ENCODE measurements at places on chromosomes 2 and 18.

DNA sequence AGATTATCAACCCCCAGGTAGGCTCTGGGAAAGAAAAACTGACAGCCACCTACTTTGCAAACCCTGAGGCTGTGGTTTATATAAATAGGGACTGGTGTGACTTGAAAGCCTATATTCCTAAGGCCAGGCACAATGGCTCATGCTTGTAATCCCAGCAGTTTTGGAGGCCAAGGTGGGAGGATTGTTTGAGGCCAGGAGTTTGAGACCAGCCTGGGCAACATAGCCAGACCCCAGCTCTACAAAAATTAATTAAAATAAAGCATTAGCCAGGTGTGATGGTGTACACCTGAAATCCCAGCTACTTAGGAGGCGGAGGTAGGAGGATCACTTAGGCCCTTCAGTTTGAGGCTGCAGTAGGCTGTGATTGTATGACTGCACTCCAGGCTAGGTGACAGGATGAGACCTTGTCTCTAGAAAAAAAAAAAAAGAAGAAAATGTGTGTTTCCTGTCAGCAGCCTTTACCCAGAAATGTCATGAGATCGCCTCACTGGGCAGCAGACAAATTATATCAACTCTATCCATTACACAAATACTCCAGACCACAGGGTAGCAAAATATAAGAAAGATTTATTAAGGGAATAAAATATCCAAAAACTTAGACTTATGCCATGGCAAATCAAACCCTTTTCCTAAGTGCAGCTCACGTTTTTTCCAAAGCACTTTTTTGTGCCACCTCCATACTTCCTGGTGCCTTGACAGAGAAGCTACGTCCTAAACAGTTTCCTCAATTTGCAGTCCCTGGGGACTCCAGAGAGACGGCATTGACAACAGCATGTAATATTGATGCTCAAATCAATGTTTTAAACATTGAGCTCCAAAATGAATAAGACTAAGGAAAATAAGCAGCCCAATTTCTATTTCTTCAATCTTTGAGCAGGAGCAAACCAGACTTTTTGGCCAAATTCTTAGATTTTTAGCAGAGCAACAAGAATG lies 190.8 kb upstream of the NDUFV2 start:
- no peak for DNase-seq

- no peak for DNase-seq
Observed at GRCh38 chr18:35026407-35027061, 14.7 kb upstream of the MAPRE2 start.

GRCh38 chr2:109694190-109694589 lies 80.0 kb downstream of the SOWAHC start:
- no peak for DNase-seq

- DNase-seq: peak; percentile 32
Observed at GRCh38 chr2:207933396-207934065, 91.8 kb downstream of the PLEKHM3 start.

DNA sequence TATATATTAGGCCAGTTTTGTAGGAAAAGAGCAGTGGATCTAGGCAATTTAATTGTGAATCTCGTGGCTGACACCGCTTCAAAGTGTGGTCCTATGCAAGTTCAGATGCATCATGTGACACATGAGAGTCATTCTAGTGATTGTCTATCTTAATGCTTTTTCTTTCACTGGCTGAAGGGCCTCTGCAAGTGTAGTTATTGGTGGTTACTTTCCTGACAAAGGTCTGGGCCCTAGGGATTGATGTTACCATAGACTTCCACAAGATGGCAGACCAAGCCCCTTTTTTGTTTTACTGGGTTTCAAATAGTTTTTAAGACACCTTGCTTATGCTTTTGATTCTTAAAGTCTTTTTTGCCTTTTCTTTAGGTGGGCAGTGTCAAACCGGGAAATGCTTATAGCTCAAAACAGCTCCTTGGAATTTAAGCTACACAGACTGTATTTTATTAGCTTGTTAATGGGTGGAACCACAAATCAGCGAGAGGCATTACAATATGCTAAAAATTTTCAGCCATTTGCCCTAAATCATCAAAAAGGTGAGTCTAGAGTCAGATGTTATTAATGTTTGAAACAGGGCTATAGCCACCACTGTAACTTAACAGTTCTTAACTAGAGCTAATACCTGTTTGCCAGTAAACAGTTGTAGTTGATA lies 25.9 kb downstream of the CD8A start:
- no peak for DNase-seq

DNA sequence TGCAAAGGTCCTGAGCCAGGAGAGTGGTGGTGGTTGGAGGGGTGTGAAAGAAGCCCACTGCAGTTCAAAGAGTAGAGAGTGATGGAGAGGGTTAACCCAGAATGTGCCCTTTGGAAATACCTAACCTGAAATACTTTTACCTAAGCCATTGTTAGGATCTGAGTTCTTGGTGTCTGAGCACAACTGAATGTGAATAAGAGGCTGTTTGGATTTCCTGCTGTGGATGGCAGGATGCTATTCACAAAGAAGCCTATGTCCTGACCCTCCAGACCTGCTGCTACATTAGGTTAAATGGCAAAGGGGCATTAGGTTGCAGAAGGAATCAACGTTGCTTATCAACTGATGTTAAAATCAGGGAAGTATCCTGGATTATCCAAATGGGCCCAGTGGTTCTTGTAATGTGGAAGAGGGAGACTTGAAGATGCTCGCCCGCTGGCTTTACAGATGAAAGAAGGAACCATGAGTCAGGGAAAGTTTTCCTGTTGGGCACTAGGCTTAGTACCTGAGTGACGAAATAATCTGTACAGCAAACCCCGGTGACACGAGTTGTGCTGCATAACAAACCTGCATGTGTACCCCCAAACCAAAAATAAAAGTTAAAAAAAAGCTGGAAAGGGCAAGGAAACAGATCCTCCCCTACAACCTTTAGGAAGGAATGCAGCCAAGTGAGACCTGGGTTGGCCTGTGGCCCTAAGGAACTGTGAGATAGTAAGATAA lies 27.2 kb downstream of the ITGA6 start:
- DNase-seq: no peak

GRCh38 chr2:18896125-18896764 lies 306.9 kb upstream of the NT5C1B start:
- no peak for DNase-seq

GRCh38 chr2:224870341-224870740 lies 154.2 kb upstream of the CCDC195 start:
- no peak for DNase-seq

- DNase-seq: no peak
Observed at GRCh38 chr2:189555232-189555631, 25.4 kb downstream of the SLC40A1 start.

GRCh38 chr2:154832711-154833110 lies 134.2 kb downstream of the KCNJ3 start:
- no peak for DNase-seq

DNA sequence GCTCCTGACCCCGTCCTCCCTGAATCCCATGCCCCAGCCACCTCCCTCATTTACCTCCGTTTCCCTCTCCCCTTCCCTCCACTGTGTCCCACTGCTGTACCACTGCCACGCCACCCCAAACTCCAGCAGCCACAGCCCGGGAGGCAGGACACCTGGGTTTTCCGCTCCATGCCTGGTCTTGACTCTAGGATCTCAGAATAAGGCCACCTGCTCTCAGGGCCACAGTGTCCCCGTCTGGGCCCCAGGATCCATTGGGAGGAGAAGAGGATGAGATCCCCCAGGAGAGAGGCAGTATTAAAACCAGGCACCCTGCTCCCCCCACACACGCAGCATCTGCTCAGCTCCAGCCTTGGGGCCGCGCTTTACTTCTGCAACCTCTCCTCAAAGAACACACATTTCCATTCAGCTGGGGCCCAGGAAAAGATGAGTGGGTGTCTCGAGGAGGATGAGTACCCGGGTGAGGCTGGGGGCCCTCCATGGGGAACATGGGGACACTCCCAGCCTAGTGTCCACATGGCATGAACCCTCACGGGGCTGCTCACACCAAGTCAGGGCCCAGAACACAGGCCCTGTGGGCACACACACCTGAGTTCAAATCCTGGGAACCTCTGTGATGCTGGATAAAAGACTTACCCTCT lies 32.8 kb upstream of the TNS1 start:
- DNase-seq: no peak

GRCh38 chr2:62469548-62469947 lies 36.4 kb downstream of the TMEM17 start:
- DNase-seq: no peak

- DNase-seq: no peak
Observed at GRCh38 chr2:138767101-138767500, 13.1 kb downstream of the NXPH2 start.

DNA sequence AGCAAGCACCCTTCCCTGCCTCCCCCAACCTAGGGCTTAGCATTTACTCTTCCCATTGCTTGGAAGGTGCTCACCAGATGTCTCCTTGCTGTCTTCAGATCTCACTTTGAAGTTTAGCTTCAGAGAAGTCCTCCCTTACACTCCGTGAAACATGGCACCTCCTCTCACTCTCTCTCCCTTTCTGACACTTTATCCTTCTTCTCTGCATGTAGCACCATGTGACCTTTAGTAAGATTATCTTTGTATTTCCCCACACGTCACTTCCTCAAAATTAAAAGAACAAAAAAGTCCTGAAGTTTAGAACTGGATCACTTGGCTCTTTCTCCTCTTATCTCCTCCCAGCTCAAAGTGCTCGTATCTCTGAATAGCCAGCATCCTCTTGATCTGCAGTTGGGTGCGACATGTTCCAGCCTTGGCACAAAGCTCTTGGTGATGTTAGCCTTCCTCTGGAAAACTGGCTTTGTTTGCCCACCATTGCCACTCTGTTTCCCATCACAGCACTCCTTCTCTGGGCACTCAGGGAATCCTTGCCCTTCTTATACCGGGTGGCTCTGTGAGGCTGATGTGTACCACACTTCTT lies 40.6 kb upstream of the EPAS1 start:
- DNase-seq: no peak

- DNase-seq: no peak
Observed at GRCh38 chr2:46335391-46336282, 38.4 kb downstream of the EPAS1 start.

- no peak for DNase-seq
Observed at GRCh38 chr2:126936219-126936723, 37.6 kb downstream of the TEX51 start.

DNA sequence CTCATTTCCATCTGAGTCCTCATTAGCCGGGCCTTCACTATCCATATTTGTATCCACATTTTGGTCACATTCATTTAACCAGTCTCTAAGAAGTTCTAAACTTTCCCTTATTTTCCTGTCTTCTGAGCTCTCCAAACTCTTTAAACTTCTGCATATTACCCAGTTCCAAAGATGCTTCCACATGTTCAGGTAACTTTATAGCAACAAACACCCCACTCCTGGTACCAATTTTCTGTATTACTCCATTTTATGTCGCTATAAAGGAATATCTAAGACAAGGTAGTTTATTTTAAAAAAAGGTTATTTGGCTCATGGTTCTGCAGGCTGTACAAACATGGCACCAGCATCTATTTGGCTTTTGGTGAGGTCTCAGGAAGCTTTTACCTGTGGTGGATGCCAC lies 38.8 kb upstream of the AGFG1 start:
- DNase-seq: no peak

DNA sequence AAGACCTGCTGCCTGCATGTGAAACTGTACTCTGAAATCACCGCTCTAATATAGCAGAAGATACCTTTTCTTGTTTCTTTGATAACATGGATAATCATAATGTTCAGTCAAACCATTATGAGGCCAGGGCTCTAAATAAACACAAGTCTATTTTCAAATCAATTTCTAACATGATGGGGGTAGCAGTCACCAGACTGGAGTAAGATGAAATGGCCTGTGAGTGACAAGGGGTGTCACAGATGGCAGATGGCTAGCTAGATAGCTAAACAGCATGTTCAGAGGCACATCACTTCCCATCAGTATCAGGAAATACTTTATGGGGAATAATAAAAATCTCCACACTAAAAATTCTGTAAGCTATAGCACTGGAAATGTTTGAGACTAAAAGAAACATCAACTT lies 14.0 kb downstream of the MBD2 start:
- no peak for DNase-seq

- no peak for DNase-seq
Observed at GRCh38 chr2:179771791-179772190, 89.6 kb downstream of the ZNF385B start.

Measured in upper lobe of left lung (tissue), 6 donors.